Activated CD4-positive, alpha-beta T cell treated with anti-CD3 and anti-CD28 coated beads for 24 hours (primary cell): ENCODE measurements at places on chromosomes 2 and 18.
A peak's percentile ranks its signal among the peaks of the same experiment; 100 is the strongest.

- DNase-seq = no peak
Observed at GRCh38 chr2:28608500-28609424, 112.9 kb downstream of the PLB1 start.

- DNase-seq = no peak
Observed at GRCh38 chr2:100043891-100044255, 98.5 kb downstream of the AFF3 start.

DNA sequence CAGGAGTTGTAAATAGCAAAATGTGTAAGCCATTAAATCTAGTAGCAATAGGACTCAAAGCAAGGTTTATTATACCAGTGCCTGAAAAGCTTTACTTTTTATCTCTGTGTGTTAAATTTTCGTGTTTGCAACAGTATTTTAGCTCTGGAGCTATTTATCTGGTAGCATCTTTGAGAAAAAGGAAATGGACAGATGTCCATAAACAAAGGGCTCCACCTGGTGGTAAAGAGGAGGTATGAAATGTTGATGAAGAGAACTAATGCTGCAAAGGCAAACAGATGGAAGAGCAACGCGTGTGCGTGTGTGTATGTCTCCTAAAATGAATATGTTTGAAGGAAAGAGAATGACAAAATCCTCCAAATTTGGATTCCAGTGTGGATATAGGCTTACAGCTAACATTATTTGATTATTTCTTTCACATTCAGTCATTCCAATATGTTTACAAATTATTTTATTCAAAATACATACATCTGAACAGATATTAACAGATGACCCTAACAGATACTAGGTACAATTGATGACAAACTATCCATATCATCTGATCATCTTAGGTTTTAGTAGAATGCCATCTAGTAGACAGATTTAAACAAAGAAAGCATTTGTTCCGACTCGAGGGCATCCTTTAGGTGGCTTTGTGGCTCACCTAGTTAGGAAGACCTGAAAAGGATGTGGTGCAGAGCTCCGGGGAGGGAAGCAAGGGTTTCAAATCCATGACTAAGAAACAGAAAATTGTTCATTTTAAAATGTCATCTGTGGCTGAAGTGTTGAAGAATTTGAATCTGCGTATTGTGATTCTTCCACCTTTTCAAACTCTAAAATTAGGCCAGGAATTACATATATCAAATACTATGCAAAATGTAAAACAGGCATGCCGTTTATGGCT is 383.3 kb downstream of the MTX2 start:
- DNase-seq = no peak

DNA sequence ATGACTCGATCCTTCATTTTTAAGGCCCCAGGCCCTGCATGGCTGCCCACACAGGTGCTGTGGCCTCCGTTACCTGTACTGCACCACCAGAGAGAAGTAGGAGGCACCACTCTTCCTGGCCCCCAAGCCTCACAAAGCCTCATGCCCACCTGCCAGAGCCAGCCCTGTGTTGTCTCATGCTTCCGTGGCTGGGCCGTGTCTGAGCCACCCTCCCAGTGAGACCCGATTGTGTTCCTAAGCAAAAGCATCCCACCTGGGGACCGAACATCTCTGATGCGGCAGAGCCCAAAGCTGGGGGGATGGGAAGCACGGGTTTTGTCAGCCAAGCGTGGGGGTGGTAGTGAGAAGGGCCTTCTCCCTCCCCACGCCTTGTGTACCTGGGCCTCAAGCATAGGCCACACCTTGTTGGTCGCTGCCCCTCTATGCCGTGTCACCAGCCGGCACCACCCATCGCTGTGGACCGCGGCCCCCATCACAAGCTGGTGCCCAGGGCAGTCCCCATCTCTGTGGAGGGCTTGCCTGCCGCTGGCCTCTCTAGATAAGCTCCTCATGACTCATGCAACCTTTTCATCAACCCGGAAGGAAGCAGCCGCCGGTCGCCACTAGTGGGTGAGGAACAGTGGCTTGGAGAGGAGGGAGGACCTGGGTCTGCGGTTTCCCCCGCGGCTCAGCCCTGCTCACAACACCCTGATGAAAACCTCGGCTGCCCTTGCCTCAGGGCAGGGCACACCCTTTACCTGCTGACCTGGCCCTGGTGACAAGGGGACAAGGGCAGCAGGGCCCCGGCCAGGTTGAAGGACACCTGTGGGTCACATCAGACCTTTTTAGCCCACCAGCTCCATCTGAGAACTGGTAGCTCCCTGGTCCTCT is 2.7 kb upstream of the RNPEPL1 start:
- DNase-seq = peak; percentile 75

- DNase-seq = no peak
Observed at GRCh38 chr2:166335284-166335683, 40.5 kb downstream of the SCN9A start.

DNA sequence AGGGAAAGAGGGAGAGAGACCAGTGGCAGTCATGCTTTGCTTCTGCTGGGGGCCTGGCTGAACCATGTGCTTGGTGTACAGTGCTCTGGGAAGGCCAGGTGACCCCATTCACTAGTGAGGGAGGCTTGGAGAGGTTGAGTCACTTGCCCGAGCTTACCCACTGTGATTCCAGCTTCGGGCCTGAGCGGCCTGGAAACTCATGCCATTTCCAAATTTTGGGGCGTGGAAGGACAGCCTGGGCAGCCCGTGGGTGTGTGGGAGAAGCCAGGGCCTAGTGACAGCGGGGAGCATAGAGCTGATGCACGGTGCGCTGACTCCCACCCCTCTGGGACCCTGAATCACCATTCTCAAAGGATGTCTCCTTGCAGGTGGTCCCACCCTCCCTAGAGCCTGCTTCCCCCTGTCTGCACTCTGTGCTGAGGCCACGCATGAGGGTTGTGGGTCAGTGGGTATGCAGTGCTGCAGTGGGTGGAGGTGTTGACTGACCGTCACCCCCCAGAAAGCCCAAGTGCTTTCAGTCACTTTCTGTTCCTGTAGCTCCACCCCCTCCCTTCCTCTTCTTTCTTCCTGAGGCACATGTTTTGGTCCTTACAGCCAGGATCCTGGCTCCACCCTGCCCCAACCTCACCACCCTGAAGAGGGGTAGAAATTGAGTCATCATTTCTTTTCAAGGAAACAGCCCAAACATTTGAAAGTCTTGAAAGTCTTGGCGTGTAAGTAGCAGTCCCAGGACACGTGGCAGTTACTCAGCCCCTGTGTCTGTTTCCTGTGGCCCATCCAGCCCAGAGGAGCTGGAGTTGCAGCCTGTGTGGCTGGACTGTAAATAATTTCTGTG is 69.3 kb upstream of the MCFD2 start:
- DNase-seq = peak; percentile 38

DNA sequence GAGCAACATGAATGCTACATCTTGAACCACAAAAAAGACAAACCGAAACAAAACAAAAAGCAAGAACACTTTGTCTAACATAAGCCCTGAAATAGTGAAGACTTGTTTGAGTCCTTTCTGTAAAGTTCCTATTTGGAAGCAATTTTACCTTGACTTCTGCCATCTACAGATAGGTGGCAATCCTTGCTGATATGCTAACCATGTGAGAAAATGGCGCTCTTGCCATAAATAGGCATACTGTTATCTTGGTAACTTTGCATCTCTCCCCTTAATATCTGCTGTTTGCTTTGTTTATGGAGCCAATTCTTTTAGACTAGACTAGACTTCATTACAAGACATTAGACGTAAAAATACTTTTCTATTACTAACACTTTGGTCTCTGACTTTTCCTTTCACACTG is 49.4 kb upstream of the PNPT1 start:
- DNase-seq = no peak

GRCh38 chr2:144460727-144461307 is 59.1 kb downstream of the ZEB2 start:
- DNase-seq = no peak

DNA sequence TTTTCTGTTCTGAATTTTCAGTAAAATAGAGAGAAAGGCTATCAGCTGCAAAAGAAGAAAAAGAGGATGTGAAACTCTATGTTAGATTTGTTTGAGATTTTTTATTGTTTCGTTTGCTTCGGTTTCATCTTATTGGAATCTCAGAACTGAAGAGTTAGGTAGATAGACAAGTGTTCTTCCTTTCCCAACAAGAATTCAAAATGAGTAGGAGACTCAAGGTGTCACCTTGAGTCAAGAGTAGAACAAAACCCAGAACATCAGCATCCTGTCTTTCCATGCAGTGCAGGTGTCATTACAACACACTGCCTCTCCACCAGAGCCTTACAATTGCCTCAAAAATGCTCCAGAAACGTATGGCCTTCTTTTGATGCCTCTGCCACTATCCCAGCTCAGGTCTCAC is 21.1 kb downstream of the NBAS start:
- no peak for DNase-seq

- no peak for DNase-seq
Observed at GRCh38 chr2:232588680-232589585, 38.4 kb downstream of the EIF4E2 start.

DNA sequence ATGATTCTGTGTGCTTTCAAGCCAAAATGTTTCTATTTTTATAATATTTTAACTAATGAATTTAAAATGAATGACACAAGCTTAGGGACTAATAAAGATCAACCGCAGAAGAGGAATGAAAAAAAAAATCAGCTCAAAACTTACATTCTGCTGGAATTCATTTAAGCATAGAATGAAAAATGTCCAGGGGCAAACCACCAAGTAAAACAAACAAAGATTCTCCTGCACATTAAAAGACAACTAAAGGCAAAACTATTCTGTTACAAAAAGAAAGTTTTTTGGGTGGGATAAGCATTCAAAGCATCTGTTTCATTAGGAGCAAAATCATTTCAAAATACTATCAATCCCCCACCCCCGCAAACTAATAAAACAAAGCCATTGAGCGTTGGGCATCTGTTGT is 99.3 kb upstream of the SOX11 start:
- no peak for DNase-seq

GRCh38 chr2:143148011-143148410 is 18.8 kb downstream of the ARHGAP15 start:
- DNase-seq = no peak

GRCh38 chr2:207073801-207074678 is 91.7 kb downstream of the KLF7 start:
- DNase-seq = peak; percentile 8

DNA sequence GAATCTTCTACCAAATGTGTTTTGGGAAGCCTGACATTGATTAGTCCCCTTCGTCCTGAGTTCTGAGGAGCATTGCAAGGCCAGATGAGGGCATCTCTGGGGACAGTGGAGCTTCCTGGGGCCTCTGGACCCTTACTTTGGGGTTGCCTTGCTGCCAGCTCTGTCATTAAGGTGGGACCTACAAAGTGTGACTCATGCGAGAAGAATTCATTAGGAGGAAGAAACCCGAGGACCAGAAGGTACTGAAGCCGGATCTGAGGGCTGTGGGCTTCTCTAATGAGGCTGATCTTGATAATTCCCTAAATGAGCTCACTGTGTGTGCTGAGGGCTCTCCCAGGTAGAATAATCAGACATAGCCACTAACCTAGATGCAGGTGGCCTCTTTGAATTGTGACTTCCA is 695 bp upstream of the SCYGR2 start:
- no peak for DNase-seq

DNA sequence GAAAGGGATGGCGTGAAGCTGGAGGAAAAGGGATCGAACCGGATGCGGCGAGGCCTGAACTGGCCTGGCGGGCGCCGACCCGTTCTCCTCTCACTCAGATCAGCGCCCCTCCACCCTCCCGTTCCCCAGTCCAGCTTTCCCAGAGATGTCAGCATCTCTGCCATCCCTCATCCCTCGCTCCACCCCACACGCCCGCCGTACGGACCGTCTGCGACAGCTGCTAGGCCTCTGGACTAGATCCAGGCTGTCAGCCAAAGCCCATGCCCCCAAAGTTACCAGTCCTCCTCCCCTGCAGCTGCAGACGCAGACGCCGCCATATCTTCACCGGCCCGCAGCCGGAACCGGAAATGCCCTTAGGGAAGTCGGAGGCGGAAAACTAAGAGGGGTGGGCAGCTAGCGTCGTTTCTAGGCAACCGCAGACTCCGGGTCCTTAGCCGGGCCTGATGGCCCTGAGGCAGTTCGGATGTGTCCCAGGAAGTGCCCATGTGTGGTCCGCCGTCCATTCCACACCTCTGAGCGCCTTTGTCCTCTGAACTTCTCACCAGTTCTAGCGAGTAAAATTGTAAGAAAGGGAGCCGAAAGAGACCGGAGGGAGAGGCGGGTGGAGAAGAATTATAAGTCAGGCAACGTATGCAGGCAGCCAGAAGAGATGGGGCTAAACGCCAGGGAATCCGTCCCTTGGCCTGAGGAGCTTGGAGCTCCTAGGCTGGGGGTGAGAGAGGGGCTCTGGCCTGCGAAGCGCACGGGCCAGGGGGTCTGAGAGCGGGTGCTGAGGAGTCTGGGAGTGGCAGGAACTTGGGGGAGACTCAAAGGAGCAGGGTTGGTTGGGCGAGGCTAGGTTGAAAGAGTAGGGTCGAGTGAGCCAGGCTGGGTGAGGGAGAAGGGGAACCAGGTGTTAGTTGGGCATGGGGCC is at the start of the genes RNF25 and STK36:
Gene RNF25 (minus strand): TSS at position 349 of the 913 bp plus-strand sequence. CDS start 32 bp downstream, at position 317.
Gene STK36 (plus strand): TSS at position 433 of the 913 bp plus-strand sequence. CDS start 744 bp downstream, outside the sequence.
- peak; percentile 72 for DNase-seq

GRCh38 chr2:181106789-181107627 is 126.6 kb downstream of the UBE2E3 start:
- no peak for DNase-seq

- DNase-seq = no peak
Observed at GRCh38 chr2:170088776-170089175, 89.2 kb upstream of the MYO3B start.

GRCh38 chr2:117137371-117137770 is 677.1 kb upstream of the DDX18 start:
- DNase-seq = no peak

DNA sequence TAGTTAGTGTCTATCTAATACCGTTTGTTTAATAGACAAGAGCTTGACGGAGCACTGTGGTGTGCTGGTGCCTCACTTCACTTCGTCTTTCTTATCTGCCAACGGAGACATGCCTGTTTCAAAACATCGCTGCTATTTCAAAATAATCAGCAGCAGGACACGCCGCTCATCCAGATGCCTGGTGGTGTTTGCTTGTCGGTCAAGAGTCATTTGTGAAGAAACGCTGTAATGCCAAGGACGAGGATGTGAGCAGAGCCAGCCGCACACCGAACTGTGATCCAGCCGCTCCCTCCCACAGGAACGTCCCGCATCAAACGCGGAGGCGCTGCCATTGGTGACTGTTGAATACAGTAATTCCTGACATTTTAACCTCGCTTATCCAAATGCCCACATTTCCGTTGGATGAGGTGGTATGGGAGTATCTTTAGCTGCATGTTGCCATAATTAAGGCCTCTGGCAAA is 432.4 kb downstream of the FBXO15 start:
- DNase-seq = no peak

DNA sequence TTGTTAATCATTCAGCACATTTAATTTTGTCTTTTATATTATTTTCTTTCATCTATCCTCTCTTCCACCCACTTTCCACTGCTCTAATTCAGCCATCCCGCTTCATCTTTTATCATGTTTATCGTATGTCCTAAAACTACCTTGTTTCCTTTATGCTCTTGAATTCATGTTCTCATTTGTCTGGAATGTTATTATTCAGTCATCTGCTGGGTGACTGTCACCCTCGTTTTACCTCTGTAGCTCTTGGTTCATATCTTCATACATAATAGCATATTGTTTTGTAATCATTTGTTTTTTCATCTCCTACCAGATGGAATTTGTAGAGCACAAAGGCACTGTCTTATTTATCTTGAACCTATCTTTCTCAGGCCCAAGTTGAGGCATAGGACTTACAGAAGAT is 37.0 kb downstream of the SMCHD1 start:
- no peak for DNase-seq

GRCh38 chr2:130310881-130311280 is 31.8 kb upstream of the IMP4 start:
- no peak for DNase-seq

- DNase-seq = no peak
Observed at GRCh38 chr2:238098901-238099713, 1.0 kb upstream of the ESPNL start.
